ENCODE measurements at places on chromosomes 1 and 21.
A peak's percentile ranks its signal among the peaks of the same experiment; 100 is the strongest.

DNA sequence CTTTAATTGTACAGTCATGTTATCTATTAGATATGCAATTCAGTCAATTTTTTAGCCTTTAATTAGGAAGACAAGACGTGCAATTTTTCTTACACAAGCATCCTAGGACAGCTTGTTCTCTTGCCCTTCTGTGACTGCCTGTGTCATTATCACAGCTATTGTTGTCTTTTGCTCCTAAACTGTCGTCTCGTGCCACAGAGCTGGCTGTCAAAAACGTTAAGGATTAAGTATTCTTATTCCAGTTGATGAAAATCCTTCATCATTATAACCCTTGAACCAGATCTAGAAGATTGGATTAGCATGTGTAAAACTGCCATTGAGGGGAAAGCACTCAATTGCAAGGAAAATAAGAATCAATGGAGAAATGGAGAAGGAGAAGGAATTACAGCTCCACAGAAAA, 43.8 kb upstream of the AIM2 start:
- DNase-seq: no peak

DNA sequence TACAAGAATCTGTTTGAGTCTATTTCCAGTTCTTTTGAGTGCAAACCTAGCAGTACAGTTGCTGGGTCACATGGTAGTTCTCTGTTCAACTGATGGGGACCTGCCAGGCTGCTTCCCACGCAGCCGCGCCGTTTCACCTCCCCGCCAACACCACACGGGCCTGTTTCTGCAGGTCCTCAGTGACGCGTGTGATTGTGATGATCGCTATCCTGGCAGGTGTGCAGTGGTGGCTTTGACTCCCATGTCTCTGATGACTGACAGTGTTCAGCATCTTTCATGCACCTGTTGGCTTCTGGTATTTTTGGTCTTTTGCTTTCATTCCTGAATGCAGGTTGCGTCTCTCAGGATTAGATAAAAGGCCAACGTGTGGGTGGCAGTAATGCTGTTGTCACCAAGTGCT, 41.6 kb downstream of the FAAP20 start:
- DNase-seq: no peak

DNA sequence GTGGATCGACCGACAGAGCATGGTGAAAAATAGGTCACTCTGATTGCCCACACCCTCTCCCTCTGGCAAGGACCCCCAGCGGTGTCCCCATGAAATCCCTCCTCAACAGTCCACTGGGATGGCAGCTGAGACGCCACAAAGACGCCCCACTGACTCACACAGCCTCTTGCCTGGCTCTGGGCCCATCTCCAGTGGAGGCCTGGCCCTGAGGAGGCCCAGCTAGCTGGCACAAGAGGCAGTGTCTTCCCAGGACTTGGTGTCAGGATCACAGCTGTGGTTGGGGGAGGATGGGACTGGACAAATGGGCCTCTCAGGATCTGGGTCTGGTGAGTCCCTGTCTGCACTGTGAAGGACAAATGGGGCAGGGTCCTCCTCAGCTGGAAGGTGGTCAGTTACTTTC, 4.6 kb downstream of the ALX3 start:
- DNase-seq: no peak

- DNase-seq: no peak
Measured at GRCh38 chr1:45365051-45365450, 24.8 kb upstream of the MUTYH start.

DNA sequence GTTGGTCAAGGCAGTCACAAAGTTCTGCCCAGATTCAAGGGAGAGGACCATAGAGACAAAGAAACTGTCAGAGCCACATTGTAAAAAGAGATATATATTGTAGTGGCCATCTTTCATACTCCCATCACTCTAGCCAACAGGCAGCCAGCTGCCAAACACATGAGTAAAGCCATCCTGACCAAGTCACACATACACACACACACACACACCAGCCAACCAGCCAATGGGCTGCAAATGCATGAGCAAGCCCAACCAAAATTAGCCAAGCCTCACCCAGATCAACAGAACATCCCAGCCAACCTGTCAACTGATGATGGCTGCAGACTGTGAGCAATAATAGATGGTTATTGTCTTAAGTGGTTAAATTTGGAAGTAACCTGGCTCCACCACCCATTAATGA, 120.7 kb downstream of the SEC16B start:
- no peak for DNase-seq

- DNase-seq: no peak
Measured at GRCh38 chr1:17913326-17914115, 158.4 kb downstream of the ACTL8 start.

DNA sequence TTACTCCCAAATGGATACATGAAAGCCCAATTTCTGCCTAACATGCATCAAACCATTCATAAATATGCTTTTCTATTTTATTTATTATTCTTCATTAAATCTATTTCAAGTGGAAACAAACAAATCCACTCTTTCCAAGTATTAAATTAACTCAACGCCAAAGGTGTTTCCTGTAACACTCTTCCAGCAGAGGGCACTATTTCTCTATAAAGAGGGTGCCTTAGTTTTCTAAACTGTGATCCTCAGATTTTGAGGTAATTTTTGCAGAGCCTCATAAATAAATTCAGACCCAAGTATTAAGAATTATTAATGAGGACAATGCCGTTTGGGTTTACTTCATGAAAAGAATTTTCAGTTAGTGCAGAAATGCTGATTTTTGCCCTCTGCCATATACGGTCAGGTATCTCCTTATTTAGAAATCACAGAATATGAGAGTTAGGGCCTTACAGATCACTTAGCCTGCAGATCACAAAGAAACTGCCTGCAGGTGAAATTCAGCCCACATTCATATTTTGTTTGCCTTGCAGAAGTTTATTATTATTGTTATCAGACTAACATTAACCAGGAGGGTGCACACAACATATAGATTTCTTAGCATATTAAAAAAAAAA, 40.1 kb upstream of the MYSM1 start:
- DNase-seq: no peak

- DNase-seq: no peak
Measured at GRCh38 chr1:248359415-248359814, 2.0 kb upstream of the OR2T4 start.

- peak; percentile 33 for DNase-seq
Measured at GRCh38 chr1:40185951-40186864, 25.0 kb downstream of the RLF start.

- no peak for DNase-seq
Measured at GRCh38 chr1:153024413-153024812, 6.6 kb upstream of the SPRR1B start.

GRCh38 chr1:194076646-194077045, 890.2 kb upstream of the B3GALT2 start:
- DNase-seq: no peak

GRCh38 chr1:201134405-201134804, 7.4 kb upstream of the ASCL5 start:
- no peak for DNase-seq

DNA sequence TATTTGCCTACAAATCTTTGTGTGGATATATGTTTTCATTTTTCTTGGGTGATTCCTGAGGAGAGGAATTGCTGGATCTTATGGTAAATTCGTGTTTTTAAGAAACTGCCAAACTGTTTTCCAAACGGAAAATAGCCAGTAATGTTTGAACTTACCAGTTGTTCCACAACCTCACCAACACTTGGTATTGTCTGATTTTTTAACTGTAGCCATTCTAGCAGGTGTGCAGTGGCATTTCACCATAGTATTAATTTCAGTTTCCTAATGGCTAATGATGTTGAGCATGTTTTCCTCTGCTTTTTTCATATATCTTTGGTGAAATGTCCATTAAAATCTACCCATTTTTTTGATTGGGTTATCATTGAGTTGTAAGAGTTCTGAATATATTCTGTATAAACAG, 56.6 kb downstream of the RPS6KC1 start:
- DNase-seq: no peak

- no peak for DNase-seq
Measured at GRCh38 chr1:36108314-36108713, 16.7 kb downstream of the COL8A2 start.

DNA sequence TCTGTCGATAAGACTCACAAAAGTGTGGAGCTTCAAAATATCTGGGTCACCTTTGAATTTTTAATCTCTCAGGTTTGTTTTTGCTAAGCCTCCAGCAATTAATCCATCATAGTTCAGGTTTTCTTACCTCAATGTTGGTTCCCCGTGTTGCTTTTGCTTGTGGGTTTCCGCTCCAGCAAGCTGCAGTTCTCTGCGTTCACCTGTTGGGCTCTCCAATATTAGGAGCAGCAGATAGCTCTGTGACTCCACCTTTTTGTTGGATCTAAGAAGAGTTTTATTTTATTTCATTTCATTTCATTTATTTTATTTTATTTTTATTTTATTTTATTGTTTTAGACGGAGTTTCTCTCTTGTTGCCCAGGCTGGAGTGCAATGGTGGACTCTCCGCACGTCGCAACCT, 335.5 kb downstream of the COL11A1 start:
- no peak for DNase-seq

- DNase-seq: no peak
Measured at GRCh38 chr1:94265011-94265422, 27.6 kb upstream of the ARHGAP29 start.

DNA sequence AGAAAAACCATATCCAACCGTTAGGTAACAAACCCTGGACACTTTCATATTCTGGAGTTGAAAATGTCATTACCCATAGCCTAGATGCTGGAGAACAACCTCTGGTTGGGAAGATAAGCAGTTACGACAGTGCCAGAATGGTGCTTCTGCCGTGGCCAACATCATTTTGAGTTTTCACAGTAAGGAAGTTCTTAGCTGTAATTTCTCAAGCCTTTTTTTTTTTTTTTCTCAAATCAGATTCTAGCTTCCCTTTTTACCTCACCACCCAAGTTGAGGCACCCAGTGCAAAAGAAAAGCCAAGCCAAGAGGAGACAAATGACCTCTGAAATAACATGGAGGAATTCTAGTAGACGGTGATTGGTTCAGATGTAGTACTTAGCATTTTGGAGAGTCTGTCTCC, 21.8 kb downstream of the PPT1 start:
- DNase-seq: no peak

- DNase-seq: no peak
Measured at GRCh38 chr1:169764919-169765318, 29.8 kb downstream of the METTL18 start.

GRCh38 chr1:162732566-162733335, 57.8 kb upstream of the HSD17B7 start:
- no peak for DNase-seq
